Suprapubic skin (tissue), 4 donors: ENCODE measurements at places on chromosomes 6 and 20.
A peak's percentile ranks its signal among the peaks of the same experiment; 100 is the strongest.

DNA sequence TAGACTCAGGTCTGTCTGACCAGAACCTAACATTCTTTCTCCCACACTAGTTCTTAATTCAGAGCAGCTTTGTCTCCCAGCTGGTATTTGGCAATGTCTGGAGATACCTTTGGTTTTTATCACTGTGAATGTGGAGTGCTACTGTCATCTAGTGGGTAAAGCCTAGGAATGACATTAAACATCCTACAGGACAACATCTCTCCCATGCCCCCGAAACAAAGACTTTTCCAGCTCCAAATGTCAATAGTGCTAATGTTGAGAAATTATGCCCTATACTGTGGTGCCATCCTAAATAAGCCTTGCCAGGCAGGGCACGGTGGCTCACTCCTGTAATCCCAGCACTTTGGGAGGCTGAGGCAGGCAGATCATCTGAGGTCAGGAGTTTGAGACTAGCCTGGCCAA is 4.2 kb upstream of the TTPAL start:
- no peak for DNase-seq

GRCh38 chr20:36924167-36925045 is 27.1 kb downstream of the SAMHD1 start:
- no peak for DNase-seq

- DNase-seq = no peak
Measured at GRCh38 chr6:108806171-108806570, 42.1 kb upstream of the ARMC2 start.

- no peak for DNase-seq
Measured at GRCh38 chr20:61114493-61115175, 137.4 kb upstream of the CDH4 start.

- DNase-seq = no peak
Measured at GRCh38 chr20:43138061-43138770, 51.5 kb downstream of the PTPRT start.

DNA sequence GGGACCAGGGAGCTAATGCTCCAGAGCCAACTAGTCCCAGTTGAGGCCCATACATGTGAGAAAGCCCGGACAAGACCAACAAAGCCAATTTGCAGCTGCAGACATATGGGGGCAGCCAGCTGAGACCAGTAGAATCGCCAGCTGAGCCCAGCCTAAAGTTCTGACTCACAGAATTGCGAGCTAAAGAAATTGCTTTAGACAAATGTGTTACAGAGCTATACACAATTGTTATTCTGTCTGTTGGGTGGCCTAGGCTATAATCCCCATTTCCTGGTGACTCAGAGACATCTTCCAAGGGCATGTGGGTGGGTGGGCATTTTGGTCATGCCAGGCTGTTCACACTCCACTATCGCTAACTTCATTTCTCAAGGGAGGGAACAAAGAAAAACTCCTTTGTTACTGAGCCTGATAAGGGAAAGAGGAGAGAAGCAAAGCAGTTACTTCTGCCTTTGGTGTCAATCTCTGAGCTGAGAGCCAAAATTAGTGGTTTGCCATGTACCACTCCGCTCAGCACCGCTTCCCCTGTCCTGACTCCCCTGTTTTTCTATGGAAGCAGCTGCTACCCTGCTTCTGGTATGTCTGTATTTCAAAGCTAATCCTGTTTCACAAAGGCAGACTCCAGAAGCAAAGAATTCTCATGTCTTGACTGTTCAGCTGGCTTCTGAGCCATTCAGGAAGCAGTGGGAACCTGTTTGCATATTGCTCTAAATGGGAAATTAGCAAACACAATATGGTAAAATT is 26.1 kb downstream of the SCP2D1 start:
- DNase-seq = no peak

- no peak for DNase-seq
Measured at GRCh38 chr6:65259982-65260381, 447.0 kb downstream of the EYS start.

- no peak for DNase-seq
Measured at GRCh38 chr6:18206591-18206990, 51.4 kb downstream of the KDM1B start.

- DNase-seq = no peak
Measured at GRCh38 chr6:42101186-42101657, 41.2 kb downstream of the C6orf132 start.

- no peak for DNase-seq
Measured at GRCh38 chr6:103534095-103534494, 1325.6 kb downstream of the HACE1 start.

- peak; percentile 55 for DNase-seq
Measured at GRCh38 chr6:169240591-169241390, 12.9 kb downstream of the THBS2 start.

DNA sequence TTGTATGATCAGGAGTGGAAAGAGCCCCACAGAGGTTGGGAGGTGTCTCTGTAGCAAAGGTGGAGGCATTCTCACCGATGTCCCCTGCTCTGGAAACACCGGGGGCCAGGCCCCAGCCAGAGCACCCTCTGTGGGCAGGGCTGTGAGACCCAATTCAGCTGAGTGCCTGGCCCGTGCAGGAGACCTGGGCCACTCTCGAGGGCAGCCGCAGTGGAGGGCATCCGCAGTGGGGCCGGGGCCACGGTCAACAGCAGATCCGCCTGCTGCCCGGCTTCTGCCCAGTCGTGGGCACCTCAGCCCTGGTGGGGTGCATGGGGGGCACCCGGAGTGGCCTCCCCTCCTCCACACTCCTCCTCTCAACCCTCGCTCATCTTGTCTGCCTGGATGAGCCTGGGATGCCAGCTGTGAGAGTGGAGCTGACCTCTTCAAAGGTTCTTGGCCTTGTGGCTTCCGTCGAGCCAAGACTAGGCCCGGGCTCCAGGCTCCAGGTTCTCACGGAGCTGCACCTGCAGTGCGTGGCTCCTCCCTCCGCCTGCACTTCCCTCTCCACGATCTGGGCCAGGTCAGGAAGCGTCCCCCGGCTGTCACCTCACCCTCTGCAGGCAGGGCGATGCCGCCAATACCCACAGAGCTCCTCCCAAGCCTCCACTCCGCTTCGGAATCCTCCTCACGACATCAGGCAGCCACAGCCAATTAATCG is 134.8 kb downstream of the TAF4 start:
- peak; percentile 75 for DNase-seq

- no peak for DNase-seq
Measured at GRCh38 chr6:14046476-14047068, 71.0 kb upstream of the CD83 start.

DNA sequence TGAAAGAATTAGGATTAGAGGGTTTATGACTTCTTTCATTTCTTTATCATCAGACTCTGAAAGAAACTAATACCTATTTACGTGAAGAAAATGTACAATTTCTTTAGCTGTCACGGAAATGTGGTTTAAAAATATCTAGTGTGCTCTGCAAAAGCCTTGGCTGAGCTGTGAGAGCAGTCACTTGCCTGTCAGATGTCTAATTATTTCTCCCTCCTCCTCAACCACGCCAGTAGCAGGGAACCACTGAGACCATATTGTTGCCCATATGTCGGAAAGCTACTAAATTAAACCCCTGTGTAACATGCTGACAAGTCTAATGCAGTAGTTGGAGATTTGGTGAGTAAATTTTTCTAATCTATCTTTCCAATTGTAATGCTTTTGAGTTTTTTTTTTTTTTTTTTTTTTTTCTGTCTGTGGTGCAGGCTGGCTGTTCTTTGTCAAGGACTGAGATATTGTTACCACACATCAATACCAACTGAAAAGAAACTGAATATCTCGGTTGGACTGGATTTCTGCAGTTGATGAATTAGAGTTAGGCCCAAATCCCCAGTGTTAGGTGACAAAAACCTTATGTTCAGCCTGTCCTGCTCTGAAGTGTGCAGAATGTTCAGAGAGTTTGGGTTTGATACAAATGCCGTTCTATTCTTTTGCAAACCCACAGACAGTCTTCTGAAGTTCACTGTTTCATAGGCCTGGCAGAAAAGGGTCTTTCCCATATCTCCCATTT is 302.9 kb upstream of the SYNCRIP start:
- no peak for DNase-seq

DNA sequence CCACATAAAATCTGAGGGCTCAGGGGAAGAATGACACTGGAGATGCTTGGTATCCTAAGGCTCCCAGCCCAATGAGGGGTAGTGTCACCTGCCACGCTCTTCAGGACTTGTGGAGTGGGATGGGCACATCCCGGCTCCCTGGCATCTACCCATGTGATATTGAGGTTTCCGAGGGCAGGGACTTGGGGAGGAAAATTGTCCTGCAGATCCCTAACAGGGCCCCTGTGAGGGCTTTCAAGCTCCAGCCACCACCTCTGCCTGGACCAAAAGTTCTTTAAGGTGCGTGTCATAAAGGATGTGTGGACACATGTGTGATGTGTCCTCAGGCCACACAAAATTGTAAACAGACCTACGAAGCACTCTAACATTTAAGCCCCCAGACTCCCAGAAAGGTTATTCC is 2.5 kb downstream of the SCML4 start:
- no peak for DNase-seq

DNA sequence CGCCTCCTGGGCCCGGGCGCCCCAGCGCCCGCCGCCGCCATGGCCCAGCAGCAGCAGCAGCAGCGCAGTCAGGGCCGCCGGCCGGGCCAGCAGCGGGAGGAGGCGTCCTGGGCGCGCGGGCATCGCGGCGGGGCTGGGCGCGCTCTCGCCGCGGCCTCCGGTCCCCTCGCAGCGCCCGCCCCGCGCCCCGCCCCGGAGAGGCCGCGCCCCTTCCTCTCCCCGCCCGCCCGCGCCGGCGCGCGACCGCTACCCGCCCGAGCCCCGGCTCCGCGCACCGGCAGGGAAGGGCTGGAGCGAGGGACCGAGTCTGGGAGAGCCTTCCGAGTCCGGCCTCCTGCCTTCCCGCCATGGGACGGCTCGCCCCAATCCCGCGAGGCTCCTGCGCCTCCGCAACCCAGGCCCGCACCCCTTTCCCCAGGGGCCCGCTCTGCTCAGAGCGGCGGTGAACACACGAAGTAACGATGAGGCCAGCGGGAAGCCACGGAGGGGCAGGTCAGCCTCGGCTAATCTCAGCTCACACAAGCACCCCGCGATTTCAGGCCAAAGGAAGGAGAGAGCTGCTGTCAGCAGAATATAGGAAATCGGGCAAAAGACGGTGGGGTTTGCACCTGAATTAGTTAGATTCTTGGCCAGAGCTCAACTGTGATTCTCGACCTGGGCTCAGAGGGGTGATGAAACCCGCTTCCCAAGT is at the start of gene TXNDC5:
TXNDC5 (minus strand) TSS at position 135 of the 691 bp plus-strand sequence; CDS start at position 123, 12 bp downstream.
- peak; percentile 75 for DNase-seq

GRCh38 chr20:13930281-13930680 is 60.1 kb downstream of the SEL1L2 start:
- no peak for DNase-seq
